Globus pallidus (tissue), 1 donor: ENCODE measurements at places on chromosomes 12 and 14.

DNA sequence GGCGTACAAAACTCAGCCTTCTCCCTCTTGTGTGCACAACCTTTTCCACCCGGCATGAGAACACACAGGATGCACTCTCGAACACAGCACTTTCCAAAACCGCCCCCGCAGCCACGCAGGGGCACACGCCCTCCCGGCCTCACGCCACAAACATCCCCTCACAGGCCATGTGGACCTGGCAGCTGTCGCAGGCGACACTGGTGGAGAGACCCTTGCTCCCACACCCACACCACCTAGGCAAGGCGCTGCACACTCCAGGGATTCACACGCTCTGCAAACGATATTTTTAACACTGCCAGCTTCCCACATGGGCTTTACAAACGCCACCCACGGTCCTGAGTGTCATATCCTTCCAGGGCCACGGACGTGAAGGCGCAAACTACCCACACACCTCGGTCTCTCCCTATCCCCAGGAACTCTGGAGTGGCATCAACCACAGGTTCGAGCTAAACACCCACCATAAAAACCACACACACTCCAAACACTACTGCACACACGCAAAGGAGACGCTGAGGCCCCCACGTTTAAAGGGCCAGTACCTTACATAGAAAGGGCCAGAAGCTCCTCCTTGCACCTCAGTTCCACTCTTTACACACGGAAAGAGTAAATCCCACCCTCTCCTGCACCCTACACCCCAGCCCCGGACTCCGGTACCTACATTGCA is 12.4 kb upstream of the ITGB7 start:
- DNase-seq: no peak

DNA sequence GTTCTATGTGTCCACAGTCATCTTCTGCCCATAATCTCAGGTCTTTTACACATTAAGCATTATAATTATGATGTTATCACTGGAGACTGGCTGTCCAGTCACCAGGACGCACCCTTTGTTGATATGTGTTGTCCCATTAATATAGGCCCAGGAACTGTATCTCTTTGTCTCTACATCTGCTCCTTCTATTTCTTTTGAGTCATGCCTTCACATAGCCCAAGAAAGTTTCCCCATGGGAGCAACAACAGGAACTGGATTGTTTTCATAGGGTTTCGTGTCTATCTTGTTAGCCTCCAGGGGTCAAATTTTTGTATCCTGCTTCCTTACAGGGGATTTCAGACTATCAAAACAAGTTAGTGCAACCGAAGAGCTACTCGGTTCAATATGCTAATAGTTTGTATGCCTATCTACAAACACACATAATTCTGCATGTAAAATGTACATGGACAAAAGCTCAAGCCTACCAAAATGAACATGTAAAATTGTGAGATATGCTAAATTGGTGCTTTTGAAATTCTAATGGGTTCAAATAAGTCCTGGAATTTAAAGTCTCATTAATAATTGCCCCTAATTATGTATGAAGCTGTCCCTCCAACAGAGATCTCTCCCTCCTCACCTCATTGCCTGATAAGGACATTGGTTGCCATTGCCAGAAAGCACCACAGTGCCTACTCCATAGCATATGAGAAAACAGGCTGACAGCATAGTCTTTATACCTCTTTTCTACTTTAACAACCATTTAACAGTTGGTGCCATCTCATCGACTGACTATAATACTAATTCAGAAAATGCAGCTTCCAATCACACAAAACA is 99.8 kb upstream of the DIO2 start:
- DNase-seq: no peak

GRCh38 chr14:45743884-45744283 is 490.9 kb upstream of the MIS18BP1 start:
- no peak for DNase-seq

GRCh38 chr14:97878727-97879126 is 1081.5 kb downstream of the VRK1 start:
- DNase-seq: peak; percentile 5

DNA sequence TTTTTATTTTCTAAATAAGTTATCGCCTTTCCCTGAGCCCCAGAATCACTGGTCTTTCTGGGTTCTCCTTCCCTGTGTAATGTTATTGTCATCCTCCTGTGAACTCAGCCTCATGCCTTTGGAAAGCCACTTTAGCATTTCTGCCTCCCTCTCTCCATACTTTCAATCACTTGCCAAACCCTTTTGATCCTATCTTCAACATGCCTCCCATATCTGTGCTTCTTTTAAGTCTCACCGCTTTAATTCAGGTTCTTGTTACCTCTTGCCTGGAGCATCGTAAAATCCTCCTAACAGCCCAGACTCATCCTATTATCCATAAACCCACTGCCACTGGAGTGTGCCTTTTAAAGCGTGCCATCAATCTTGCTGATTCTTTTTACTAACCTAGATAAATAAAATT is 321.8 kb downstream of the BMP4 start:
- no peak for DNase-seq

DNA sequence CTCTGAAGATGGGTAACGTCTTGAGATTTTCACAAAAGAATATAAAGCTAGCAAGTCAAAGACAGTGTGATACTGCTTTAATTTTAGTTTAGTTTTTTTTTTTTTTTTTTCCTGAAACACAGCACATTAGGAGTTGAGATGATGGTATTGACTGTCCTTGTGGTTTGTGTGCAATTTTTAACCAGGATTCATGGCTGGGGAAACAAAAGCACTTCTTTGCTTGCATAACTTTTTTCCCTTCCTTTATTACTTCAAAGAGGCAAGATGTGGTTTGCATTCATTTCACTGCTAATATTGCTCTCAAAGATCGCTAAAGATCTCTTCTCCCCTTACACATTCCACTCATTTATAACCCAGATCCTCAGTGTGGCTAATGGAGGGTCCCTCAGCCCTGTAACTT is 157.1 kb upstream of the PZP start:
- DNase-seq: no peak

- no peak for DNase-seq
Measured at GRCh38 chr12:76410781-76411180, 62.6 kb upstream of the BBS10 start.

DNA sequence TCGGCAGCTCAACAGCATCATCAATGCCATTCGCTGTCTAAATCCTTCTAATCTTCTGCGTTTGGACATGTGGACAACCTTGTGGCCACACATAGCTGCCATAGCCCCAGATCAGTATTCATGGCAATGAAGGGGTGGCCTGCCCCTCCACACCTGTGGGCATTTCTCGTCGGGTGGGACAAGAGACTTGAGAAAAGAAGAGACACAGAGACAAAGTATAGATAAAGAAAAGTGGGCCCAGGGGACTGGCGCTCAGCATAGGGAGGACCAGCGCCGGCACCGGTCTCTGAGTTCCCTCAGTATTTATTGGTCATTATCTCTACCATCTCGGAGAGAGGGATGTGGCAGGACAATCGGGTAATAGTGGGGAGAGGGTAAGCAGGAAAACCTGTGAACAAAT is 42.3 kb downstream of the MAGOHB start:
- no peak for DNase-seq

DNA sequence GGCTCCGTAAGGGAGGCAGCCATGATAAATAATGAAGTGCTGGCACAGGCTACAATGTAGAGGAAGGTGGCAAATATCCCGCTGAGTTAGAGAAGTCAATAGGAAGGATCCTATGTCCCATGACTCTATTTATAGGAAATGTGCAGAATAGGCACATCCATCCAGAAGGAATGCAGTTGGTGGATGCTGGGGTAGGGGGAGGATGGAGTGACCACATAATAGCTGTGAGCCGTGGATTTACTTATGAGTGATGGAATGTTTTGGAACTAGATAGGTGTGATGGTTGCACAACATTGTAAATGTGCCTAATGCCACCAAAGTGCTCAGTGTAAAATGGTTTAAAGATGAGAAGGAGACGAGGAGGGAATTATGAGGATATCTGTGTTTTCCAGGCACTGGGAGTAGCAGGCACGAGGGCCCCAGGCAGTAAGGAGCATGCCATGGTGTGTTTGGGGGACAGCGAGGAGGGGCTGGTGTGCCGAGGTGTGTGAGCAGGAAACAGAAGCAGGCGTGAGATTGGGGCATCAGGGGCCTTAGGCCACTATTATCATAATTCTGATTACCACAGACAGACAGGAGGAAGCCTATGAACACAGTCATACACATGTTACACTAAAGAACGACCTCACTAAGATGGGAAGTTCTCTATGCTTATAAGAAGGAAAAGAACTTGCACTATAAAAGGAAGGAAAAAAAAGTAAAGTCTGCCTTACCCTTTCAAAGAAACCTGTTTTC is 837.3 kb upstream of the TMEM132C start:
- DNase-seq: no peak

- no peak for DNase-seq
Measured at GRCh38 chr14:99468081-99468480, 12.6 kb downstream of the SETD3 start.

GRCh38 chr14:21220874-21221477 is 48.3 kb downstream of the HNRNPC start:
- DNase-seq: no peak

GRCh38 chr14:36524220-36524837 is 4.3 kb upstream of the NKX2-1 start:
- no peak for DNase-seq

GRCh38 chr14:91985521-91986255 is 38.2 kb upstream of the FBLN5 start:
- DNase-seq: no peak

DNA sequence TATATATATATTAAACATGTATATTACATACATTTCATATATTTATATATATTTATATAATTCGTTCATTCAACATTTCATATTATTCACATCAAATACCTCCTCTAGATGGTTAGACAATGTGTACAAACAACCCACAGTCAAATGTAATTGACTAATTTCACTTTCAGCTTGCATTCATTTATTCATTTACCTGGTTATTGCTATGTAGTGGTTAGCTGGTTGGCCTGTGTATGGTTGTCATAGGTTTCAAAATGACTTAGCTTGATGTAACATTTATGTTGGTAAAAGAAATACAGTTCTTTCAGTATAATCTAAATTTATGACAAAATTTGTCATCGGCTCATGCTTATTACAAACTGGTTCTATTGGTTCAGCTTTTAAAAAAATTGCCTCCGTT is 389 bp downstream of the OR4K13 start:
- no peak for DNase-seq

DNA sequence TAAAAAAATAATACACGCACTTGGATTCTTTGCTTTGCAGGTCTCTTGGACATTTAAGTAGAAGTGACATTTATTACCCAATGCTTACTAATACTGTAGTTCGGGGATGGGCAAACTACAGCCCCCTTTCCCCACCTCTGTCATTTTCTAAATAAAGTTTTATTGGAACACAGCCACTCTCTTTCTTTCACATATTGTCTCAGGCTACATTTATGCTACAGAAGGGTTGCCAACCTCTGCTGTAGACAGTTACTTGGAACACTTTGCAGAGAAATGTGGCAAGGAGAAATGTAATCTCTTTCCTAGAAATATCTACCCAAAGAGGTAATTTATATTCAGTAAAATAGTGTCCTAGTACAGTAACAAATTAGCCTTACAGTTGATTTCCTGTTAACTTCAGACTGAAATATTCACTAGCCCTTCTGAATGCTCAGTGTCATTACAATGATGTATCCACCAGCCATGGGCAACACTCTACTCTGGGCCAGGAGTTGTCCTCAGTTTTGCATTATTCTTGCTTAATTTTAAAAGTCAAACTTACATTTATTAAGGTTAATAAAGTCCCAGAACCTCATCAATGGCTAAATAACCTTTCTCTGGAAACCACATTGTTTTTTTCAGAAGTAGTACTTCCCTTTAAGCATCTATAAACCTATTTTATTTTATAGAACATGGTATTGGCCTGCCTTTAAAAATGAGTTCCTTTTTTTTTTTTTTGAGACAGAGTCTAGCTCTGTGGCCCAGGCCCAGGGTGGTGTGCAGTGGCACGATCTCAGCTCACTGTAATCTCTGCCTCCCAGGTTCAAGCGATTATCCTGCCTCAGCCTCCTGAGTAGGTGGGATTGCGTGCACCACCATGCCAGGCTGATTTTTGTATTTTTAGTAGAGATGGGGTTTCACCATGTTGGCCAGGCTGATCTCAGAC is 269.6 kb upstream of the AMIGO2 start:
- DNase-seq: no peak

DNA sequence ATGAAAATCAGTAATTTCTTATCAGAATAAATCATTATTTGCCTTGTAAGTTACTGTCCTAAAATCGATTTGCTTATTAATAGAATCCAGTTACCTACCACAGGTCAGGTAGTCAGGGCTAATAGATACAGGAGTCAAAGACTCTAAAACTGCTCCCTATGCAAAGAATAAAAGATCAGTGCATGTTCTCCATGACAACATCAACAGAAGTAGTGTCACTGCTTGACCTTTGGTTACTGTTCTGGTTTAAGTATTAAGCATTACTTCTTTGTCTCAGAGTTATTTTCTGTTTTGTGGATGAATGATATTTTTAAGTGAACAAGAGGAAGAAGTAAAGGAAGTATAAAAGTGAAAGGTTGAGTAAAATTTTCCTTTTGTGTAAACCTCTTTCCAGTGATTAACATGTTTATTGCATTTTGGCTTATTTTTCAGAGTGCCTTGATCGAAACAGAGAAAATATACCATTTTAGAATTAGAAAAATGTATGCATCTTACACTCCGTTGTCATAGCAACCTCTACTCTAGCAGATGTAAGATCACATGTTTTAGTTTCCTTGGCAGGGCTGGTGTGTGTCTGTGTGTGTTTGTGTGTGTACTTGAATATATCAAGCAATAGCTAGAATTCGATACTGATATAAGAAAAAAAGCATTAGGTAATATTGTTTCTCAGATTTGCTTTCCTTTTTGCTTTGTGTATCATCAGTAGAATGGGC is 44.7 kb downstream of the ABCD2 start:
- no peak for DNase-seq

- no peak for DNase-seq
Measured at GRCh38 chr12:91854725-91855124, 290.9 kb downstream of the BTG1 start.

- DNase-seq: no peak
Measured at GRCh38 chr12:75998292-75999063, 33.1 kb downstream of the PHLDA1 start.

DNA sequence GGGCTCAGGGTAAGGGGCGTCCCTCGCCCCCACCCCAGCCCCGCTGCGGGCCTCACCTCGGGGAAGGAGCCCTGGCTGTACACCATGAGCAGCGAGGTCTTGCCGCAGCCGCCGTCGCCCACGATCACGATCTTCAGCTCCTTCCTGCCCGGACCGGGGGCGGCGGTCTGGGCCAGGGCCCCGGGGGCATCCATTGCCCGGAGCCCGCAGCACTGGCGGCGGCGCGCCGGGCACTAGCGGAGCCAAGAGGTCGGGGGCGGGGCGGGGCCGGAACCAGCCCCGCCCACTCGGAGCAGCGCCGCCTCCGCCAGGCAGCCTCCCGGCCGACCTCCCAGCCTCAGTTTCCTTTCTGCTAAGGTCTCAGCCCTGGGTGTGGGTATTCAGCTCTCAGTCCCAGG is at the start of gene RHOF:
TSS of gene RHOF (minus strand) at position 249 of the 398 bp plus-strand sequence. CDS start at position 194, 55 bp downstream.
- DNase-seq: no peak

DNA sequence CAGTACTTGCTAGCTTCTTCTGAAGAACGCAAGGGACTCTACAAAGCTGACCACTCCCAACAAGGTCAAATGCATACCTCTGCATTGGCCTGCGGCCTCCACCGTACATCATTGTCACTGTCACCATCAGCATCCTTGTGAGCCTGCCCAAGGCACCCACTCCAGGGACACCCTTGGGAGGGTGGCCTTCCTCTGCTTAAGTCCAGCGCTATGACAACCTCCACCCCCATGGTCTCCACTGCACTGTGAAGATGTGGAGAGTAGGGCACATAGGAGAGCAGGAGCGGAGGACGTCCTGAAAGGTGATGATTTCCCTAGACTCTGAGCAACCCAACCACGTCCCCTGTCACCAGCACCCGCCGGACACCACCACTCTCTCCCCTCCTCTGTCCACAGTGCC is 252.8 kb downstream of the ALG10 start:
- no peak for DNase-seq
